ENCODE measurements at places on chromosomes 5 and 9.

- DNase-seq: no peak
Measured at GRCh38 chr5:89901346-89901745, 508.2 kb downstream of the CETN3 start.

GRCh38 chr5:126961702-126962101 is 68.7 kb downstream of the MARCHF3 start:
- no peak for DNase-seq

DNA sequence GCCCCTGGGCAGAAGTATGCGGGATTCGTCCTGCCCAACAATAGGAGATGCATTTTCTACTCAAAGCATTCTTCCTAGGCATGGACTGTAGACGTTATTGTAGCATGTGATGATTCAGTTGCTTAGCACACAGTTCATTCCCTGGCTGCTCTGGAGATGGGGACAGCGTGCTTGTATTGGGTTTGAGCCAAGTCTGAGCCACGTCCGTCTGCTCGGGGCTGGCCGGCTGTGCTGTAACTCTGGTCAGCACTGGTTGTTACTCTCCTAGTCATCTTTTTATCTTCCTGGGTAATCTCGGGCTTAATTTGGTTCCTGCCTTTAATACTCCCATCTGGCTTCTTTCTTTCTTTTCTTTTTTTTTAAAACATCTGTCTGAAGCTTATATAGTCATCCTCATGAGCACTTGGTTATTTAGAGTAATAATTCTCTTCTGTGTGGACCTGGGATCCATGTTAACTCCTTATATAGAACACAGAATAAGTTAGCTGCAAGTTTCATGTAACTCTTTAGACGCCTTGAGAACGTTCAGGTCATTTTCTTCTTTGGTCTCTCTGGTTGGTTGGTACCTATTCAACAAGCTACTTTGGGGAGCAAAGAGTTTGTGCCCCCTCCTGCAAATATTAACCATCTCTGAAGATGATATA is 118.8 kb upstream of the RPS23 start:
- DNase-seq: no peak

GRCh38 chr9:20945856-20946255 is 85.6 kb downstream of the HACD4 start:
- DNase-seq: no peak

DNA sequence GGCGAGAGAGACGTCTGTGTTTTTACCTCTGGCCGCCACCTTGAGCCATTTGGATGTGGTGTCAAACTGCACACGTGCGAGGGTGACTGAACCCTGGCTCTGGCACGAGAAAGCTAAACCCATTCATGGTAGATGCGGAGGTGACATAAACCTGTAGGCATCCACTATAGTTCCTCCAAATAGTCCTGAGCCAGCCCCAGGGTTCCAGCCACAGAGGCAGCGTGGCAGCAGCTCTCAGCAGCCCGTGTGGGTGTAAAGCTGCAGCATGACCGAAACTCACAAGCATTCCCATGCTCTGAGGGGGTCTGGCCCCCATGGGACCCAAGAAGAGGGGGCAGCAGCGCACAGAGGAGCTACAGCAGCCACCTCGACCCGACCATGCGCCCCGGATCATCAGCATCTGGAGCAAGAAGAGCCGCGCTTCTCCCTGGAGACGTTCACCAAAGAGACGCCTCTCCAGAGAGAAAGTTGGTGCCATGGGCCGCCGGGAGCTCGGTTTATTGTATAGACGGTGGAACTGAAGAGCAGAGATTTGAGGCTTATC is 303.8 kb upstream of the IRX4 start:
- no peak for DNase-seq

DNA sequence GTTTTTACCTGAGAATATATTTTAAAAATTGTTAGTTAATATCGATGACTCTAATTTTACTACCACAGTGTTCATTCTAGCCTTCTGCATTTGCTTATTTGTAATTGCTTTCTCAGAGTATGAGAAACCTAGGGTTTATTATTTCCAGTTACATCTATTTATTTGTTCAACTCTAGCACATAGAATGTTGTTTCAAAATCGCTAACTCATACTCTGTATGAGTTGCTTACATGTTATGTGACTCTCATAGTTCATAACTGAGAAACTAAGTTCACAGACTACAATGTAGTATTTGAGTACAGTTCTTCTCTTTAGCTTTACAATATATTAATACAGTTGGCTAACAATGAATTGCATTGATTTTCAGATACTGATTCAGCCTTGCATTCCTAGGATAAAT is 103.2 kb downstream of the MACROH2A1 start:
- DNase-seq: no peak
